ENCODE measurements at places on chromosomes 3 and 15.

- DNase-seq, result no peak
These were observed 186.6 kb upstream of the MANF start for GRCh38 chr3:51198477-51198876.

DNA sequence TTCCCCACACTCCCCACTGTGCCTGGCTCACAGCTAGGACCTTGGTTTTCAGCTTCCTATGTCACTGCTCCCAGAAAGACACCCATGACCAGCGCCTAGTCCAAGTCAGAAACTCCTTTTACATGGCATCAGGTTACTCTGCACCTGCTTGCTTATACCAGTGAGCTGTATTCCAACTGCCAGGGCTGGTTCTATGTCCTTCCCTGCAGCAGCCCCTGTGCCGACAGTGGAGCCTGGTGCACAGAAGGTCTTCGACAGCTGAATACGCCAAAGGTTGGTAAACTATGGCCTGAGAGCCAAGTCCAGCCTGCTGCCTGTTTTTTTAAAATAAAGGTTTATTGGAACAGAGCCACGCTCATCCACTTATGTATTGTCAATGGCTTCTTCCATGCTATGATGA, 102.5 kb downstream of the IQSEC1 start:
- no peak for DNase-seq

- DNase-seq, result no peak
These were observed 63.0 kb downstream of the CYP11A1 start for GRCh38 chr15:74304431-74304830.

GRCh38 chr3:50161320-50161719, 6.2 kb downstream of the SEMA3F start:
- DNase-seq, result no peak

DNA sequence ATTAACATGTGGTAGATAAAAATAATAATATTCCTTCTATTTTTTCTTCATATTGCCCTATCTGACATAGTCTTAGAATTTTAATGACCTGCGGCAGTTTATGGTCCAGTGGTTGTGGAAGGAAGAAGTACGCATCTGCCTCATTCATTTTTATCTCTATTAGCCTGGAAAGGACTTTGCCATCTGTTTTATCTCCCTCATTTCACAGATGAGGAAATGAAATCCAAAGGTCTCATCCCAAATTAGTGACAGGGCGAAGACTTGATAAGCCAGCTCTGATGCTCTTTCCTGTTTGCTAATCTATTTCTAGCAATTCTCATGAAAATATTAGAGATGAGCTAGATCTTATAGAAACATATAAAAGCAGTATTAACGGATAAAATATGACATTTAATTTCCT, 113.3 kb downstream of the KLHL25 start:
- no peak for DNase-seq

GRCh38 chr3:14200276-14200675, 21.7 kb downstream of the LSM3 start:
- DNase-seq, result no peak

DNA sequence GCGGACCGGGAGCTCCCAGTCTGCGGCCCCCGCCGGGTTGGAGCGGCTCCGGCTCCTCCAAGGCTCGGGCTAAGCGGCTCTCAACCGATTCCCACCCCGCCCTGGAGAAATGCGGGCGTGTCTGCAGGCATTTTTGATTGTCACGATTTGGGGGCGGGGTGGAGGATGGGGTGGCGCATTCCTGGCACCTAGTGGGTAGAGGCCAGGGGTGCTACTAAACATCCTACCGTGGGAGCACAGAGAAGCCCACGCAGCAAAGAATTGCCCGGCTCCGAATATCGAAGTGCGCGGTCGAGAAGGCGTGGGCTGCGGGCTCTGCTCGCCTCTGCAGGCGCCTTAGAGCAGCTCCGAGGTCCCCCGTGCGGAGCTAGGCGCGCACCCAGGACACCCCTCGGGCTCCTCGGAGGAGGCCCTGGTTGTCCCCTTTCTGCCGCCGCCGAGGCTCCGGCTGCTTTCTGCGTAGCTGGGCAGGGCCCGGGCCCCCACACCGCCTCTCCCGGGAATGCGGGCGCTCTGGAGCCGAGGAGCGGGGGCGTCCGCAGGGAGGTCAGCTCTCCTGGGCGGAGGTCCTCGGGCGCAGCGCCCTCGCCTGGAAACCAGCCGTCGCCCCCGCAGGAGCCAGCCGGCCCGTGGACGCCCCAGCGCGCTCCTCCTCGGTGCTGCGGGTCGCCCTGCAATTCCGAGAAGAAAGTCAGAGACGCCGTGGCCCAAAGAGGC, 16.5 kb upstream of the LAMP3 start:
- DNase-seq, result peak; percentile 38

Data from stimulated activated CD8-positive, alpha-beta memory T cell treated with anti-CD3 and anti-CD28 coated beads, Interleukin-15, amount 100 ng/mL, for 4 hours (primary cell).